ENCODE measurements at places on chromosomes 16 and 17. TPM values are rescaled to one million over a fixed set of nuclear protein-coding genes. Genes with fewer than 3 reads are reported as not detected.

FBXL16 gene
- total RNA-seq, result 0.07 TPM

DNA sequence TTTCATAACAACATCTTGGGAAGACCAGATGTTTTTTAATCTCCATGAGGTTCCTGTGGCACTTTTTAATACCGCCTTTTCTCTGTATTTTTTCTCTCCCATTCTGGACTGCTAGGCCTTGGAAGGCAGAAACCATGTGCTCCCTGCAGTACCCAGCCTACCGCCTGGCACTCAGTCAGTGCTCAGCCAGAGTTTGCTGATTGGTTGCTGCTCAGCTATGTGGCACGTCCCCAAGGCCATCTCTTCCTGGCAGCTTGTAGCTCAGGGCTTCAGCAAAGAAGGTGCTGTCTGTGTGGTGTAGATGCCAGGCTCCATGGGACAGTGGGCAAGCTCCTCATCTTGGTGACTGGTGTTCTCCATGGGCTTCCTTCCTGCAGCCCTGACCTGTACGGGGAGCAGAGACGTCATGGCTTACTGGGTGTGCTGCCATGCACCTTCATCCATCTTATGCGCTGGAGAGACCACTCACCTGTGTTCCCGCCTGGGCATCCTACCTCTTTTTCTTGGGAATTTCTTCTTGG, 86.7 kb downstream of the CLEC16A start:
- peaks cover 15% of the 10 kb centered on the region for H3K4me1 ChIP-seq
- peaks cover 3% of the 10 kb centered on the region for H3K36me3 ChIP-seq
- DNase-seq, result no peak

- H3K27me3 ChIP-seq, result no peaks in the 10 kb centered on the region
- H3K4me3 ChIP-seq, result no peak overlapping the region
- H3K27ac ChIP-seq, result no peak overlapping the region
- no peaks in the 10 kb centered on the region for H3K36me3 ChIP-seq
Observed at GRCh38 chr16:66910175-66910940, 8.3 kb downstream of the CDH16 start.

GRCh38 chr16:77359065-77359502, 75.8 kb downstream of the ADAMTS18 start:
- H3K4me3 ChIP-seq, result no peak overlapping the region
- DNase-seq, result peak; percentile 54
- no peaks in the 10 kb centered on the region for H3K36me3 ChIP-seq
- peak overlapping the region; percentile 29 for H3K27ac ChIP-seq

DNA sequence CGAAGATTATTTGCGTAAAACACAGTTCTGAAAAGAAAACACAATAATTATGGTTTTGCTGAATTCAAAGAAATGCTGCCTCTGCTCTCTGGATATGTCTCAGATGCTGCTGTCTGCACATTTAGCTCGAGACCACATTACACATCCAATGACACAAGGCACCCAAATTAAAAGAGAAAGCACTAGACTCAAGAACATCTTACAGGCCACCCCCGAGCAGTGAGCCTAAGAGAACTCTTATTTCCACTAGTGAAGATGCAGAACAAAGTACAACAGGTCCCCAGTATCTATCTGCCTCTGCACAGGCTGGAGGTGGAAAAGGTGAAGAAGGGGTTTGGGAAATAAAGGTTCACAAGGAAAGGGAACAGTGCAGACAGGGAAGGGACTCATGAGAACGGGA, 33.5 kb downstream of the GRB2 start:
- H3K27ac ChIP-seq, result no peak overlapping the region
- peaks cover 7% of the 10 kb centered on the region for H3K4me1 ChIP-seq
- no peaks in the 10 kb centered on the region for H3K36me3 ChIP-seq
- DNase-seq, result no peak

- H3K27ac ChIP-seq, result peak overlapping the region; percentile 88
- no peaks in the 10 kb centered on the region for H3K36me3 ChIP-seq
- peak; percentile 65 for DNase-seq
- H3K4me1 ChIP-seq, result peaks cover 23% of the 10 kb centered on the region
- no peaks in the 10 kb centered on the region for H3K27me3 ChIP-seq
Observed at GRCh38 chr16:2776500-2777139, 460 bp downstream of the ELOB start.

GRCh38 chr17:15109608-15110007, 155.5 kb downstream of the PMP22 start:
- no peaks in the 10 kb centered on the region for H3K27me3 ChIP-seq
- no peak overlapping the region for H3K27ac ChIP-seq
- peaks cover 5% of the 10 kb centered on the region for H3K4me1 ChIP-seq
- H3K36me3 ChIP-seq, result no peaks in the 10 kb centered on the region

GRCh38 chr17:36148559-36149295, 27.7 kb downstream of the TBC1D3B start:
- H3K36me3 ChIP-seq, result no peaks in the 10 kb centered on the region
- peak; percentile 83 for DNase-seq
- H3K4me3 ChIP-seq, result no peak overlapping the region
- H3K4me1 ChIP-seq, result no peaks in the 10 kb centered on the region
- H3K27ac ChIP-seq, result no peak overlapping the region

- no peak for DNase-seq
- H3K4me3 ChIP-seq, result no peak overlapping the region
- no peaks in the 10 kb centered on the region for H3K27me3 ChIP-seq
- no peak overlapping the region for H3K27ac ChIP-seq
- H3K36me3 ChIP-seq, result no peaks in the 10 kb centered on the region
- H3K4me1 ChIP-seq, result no peaks in the 10 kb centered on the region
Observed at GRCh38 chr17:48825446-48826381, 5.1 kb upstream of the CALCOCO2 start.

DNA sequence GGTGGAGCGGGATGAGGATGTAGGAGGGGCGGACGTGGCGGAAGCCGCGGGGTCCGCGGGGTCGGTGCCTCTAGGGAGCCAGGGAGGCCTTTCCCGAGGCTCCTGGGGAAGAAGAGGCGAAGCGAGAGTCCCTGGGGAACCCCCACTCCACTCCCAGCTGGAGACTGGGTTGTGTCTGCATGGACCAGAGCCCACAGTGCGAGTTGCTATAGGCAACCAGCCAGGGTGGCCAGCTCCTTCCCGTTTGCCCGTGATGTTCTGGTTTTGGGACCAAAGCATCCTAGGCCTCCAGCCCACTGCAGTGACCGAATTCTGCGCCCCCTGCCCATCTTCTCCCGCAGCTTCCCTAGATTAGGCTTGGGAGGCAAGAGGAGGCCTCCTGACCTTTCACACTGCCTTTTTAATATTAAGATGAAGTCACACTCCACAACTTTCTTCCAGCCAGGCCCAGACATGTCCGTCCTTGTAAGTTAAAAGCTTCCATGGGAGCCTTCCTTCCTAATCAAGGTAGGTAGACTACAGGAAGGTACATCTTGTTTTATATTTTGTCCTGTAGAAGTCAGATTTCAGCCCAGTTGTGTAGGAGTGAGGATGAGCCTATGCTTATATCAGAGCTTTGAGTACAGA, 469 bp downstream of the AMZ2 start:
- no peaks in the 10 kb centered on the region for H3K27me3 ChIP-seq
- H3K36me3 ChIP-seq, result no peaks in the 10 kb centered on the region
- peak overlapping the region; percentile 41 for H3K4me3 ChIP-seq
- H3K4me1 ChIP-seq, result peaks cover 7% of the 10 kb centered on the region
- peak; percentile 66 for DNase-seq
- peak overlapping the region; percentile 90 for H3K27ac ChIP-seq

- H3K4me3 ChIP-seq, result no peak overlapping the region
- no peak overlapping the region for H3K27ac ChIP-seq
- H3K36me3 ChIP-seq, result no peaks in the 10 kb centered on the region
- no peaks in the 10 kb centered on the region for H3K27me3 ChIP-seq
- H3K4me1 ChIP-seq, result no peaks in the 10 kb centered on the region
Observed at GRCh38 chr17:33966410-33967059, 288.6 kb upstream of the CCL2 start.

YBX2 gene
- total RNA-seq, result 1.7 TPM

GRCh38 chr16:56603589-56603988, 4.8 kb upstream of the MT2A start:
- no peak overlapping the region for H3K4me3 ChIP-seq
- no peaks in the 10 kb centered on the region for H3K36me3 ChIP-seq
- H3K4me1 ChIP-seq, result peaks cover 15% of the 10 kb centered on the region
- no peaks in the 10 kb centered on the region for H3K27me3 ChIP-seq

DNA sequence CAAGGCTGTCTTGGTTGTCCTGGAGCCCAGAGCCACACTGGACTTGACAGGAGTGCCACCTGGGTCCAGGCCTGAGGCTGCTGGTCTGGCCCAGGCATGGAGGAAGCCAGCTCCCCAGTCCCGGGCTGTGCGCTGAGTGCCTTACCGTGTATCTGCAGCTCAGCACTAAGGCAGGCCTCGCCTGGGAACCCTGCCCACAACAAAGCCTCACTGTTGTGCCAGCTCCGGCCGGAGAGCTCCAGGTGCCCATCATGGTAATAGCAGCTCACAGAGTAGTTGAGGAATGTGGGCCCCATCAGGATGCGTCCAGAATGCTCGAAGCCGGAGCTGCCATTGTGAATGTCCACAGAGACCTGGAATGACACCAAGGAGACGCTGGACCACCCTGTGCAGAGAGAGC, 72.2 kb downstream of the RMI2 start:
- H3K27me3 ChIP-seq, result no peaks in the 10 kb centered on the region
- no peak overlapping the region for H3K27ac ChIP-seq
- no peak for DNase-seq
- H3K36me3 ChIP-seq, result no peaks in the 10 kb centered on the region
- H3K4me3 ChIP-seq, result no peak overlapping the region

- H3K4me1 ChIP-seq, result no peaks in the 10 kb centered on the region
- no peaks in the 10 kb centered on the region for H3K27me3 ChIP-seq
- no peak overlapping the region for H3K27ac ChIP-seq
- H3K4me3 ChIP-seq, result no peak overlapping the region
Observed at GRCh38 chr17:41196068-41196467, 6.4 kb downstream of the KRTAP9-1 start.

- H3K4me1 ChIP-seq, result no peaks in the 10 kb centered on the region
- H3K27me3 ChIP-seq, result no peaks in the 10 kb centered on the region
- H3K27ac ChIP-seq, result no peak overlapping the region
- peak; percentile 18 for DNase-seq
- H3K4me3 ChIP-seq, result no peak overlapping the region
Observed at GRCh38 chr16:58843675-58844074, 109.6 kb upstream of the GOT2 start.

GRCh38 chr17:68981288-68981687, 26.1 kb upstream of the ABCA8 start:
- H3K36me3 ChIP-seq, result no peaks in the 10 kb centered on the region
- H3K27ac ChIP-seq, result no peak overlapping the region
- no peak overlapping the region for H3K4me3 ChIP-seq
- no peaks in the 10 kb centered on the region for H3K4me1 ChIP-seq
- no peaks in the 10 kb centered on the region for H3K27me3 ChIP-seq

CCL7 gene
- total RNA-seq, result not detected

DNA sequence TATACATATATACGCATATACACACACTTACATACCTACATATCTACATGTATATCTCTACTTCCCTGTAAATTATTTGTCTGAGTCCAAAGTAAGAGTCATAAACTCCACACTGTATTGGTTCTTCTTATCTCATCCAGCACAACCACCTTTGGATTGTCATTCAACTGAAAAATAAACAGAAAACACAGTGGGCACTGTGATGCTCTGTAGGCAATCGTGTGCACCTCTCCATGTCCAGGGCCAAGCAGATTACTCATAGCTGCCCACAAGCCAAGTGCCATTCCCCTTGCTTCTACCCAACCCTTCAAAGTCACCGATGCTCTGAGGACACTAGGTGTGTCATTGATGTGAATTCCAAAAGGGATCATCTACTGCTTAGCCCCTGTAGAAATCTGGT, 12.9 kb upstream of the TEKT3 start:
- H3K27me3 ChIP-seq, result no peaks in the 10 kb centered on the region
- no peak overlapping the region for H3K4me3 ChIP-seq
- H3K4me1 ChIP-seq, result peaks cover 18% of the 10 kb centered on the region
- H3K27ac ChIP-seq, result peak overlapping the region; percentile 84
- no peaks in the 10 kb centered on the region for H3K36me3 ChIP-seq
- no peak for DNase-seq

DNA sequence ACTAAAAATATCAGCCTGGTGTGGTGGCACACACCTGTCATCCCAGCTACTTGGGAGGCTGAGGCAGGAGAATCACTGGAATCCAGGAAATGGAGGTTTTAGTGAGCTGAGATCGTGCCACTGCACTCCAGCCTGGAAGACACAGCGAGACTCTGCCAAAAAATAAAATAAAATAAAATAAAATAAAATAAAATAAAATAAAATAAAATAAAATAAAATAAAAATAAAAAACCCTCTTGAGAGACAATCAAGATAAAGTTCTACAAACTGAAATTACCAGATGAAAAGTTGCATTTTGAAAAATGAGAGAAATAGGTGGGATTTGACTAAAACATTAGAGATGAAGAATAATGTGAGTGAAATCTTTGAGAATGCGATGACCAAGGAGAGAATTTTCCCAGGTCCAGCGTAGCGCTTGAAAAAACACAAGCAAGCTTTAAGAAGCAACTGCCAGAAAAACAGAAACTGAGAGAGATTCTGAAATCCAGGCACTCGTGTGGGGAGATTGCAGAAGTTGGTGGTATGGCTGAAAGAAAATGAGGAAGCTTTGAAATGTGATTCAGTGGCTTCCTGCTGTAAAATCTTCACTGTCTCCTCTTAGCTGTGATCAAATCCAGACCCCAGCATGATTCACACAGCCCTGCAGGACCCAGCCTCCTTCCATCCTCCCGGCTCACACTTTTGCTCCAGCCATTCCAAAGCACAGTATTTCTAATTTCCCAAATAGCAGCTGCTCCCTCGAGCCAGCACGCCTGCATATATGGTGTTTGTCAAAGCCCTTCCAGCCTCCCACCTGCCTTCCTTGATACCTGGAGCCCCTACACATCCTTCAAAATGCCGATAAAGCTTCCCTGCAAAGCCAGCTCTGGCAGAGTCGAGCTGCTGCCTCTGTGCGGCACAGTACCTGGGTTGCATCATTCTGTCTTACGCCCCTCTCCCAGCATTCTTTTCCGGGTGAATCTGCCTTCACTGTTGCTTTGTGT, 8.2 kb upstream of the CD300E start:
- H3K27ac ChIP-seq, result peak overlapping the region; percentile 58
- H3K4me3 ChIP-seq, result no peak overlapping the region
- H3K4me1 ChIP-seq, result peaks cover 5% of the 10 kb centered on the region
- peaks cover 4% of the 10 kb centered on the region for H3K27me3 ChIP-seq
- DNase-seq, result peak; percentile 71
- no peaks in the 10 kb centered on the region for H3K36me3 ChIP-seq

DNA sequence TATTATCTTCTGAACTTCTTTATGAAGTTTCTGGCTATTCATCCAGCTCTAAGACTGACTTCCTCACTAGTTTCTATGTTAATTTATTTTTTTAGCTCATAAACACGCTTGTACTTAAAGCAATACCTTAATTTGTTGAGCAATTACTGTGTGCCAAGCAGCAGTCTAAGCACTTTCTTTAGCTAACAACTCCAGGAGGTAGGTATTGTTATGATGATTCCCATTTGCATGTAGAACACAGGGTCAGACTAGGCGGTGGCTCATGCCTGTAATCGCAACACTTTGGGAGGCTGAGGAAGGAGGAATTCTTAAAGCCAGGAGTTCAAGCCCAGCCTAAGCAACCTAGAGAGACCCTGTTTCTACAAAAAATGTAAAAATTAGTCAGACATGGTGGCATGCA, 19.8 kb downstream of the DNAH3 start:
- H3K4me1 ChIP-seq, result no peaks in the 10 kb centered on the region
- no peak for DNase-seq
- H3K27ac ChIP-seq, result no peak overlapping the region
- no peaks in the 10 kb centered on the region for H3K27me3 ChIP-seq

ADAD2 gene
- total RNA-seq, result not detected

CBFA2T3 gene
- 0.07 TPM for total RNA-seq

CHST4 gene
- 0.28 TPM for total RNA-seq

KRT14 gene
- total RNA-seq, result not detected

Measured in hepatocyte (in vitro differentiated cells).